Panc1 (cell line): ENCODE measurements at places on chromosomes 11 and 22. TPM values are rescaled to one million over a fixed set of nuclear protein-coding genes. Genes with fewer than 3 reads are reported as not detected.

DNA sequence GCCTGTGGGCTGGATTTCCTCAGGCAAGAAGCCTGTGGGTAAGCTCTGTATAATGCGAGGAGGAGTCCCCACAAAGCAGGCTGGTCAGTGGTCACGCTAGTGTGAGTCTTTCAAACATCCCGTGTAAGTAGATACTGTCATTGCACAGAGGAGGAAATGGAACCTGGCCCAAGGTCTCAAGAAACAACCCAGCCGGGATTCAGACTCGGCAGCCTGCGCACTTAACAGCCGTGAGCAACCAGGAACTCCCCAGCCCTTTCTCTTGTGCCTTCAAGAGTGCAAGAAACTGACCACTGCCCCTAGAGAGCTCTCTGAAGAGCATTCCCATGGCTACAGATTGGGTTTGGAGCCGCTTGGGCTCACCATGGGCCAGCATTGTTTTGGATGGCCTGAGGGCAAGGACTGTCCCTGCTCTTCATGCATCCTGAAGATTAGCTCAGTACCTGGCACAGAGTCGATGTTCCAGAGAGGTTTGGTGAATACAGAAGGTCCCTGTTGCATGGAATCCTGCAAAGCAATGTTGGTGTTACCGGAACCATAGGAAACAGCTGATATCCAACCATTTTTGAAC lies 6.0 kb downstream of the MPST start:
- no peak for DNase-seq

The FIBIN gene
- total RNA-seq, result not detected

GRCh38 chr11:45178890-45179671 lies 32.6 kb downstream of the PRDM11 start:
- DNase-seq, result no peak

GRCh38 chr11:110645253-110645652 lies 67.0 kb downstream of the ARHGAP20 start:
- DNase-seq, result no peak
